CD4-positive, alpha-beta T cell treated with Interleukin-15 for 1 hour (primary cell): ENCODE measurements at places on chromosomes 1 and 21.

DNA sequence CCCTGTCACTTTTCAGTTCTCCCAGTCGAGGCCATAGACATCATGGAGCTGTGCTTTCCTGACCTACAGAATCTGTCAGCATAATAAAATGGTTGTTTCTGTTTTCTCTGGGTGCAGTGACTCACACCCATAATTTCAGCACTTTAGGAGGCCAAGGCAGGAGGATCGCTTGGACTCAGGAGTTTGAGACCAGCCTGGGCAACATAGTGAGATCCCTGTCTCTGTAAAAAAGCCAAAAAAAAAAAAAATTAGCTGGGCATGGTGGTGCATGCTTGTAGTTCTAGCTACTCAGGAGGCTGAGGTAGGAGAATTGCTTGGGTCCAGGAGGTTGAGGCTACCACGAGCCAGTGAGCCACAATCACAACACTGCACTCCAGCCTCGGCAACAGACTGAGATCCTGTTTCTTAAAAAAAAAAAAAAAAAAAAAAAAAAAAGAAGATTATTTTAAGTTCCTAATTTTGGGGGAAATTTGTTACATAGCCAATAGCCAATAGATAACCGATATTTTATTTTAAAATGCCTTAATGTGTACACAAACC lies 196.2 kb downstream of the ADSS2 start:
- DNase-seq = no peak

- no peak for DNase-seq
Measured at GRCh38 chr1:45410850-45411509, 70.7 kb upstream of the MUTYH start.

DNA sequence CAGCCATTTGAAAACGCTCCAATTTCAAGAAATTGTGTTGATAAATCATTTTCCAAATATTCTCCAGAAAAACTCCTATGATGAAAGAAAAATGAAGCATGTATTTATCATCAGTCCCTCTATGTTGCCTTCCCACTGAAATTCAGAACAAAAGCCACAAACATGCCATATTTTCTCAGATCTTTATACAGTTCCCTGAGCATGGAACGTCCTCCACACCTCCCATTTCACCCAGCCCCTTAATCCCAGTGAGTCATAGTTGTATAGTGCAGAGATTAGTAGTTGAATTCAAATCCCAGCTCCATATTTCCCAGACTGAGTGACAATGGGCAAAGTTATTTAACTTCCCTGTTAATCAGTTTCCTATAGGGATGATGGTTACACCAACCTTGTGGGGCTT lies 20.6 kb upstream of the NPL start:
- DNase-seq = no peak

DNA sequence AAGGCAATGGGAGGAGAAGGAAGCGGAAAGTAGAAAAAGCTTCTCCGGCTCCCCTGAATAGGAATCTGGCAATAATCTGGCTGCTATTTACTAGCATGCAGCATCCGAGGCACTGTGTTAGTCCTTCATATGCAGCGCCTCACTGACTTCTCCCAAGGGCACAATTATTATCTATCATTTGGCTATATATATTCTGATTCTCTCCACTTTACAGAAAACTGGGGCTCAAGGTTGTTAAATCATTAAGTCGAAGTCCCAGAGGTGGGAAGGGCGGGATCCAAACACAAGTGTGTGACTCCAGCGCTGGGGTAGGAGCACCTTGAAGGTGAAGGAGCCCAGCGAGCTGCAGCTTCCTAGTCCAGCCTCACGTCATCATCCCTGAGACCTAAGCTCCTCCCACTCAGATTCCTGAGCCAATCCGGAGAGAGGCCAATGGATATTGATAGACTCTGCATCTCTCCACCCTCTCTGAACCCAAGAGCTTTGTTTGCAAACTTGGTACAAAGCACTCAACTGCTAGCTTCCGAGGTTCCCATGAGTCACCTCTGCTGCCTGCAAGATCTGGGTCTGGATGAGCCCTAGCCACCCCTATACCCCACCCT lies 16.6 kb upstream of the EYA3 start:
- DNase-seq = no peak

GRCh38 chr1:233331676-233332519 lies 4.4 kb downstream of the MAP3K21 start:
- no peak for DNase-seq

- no peak for DNase-seq
Measured at GRCh38 chr1:76477156-76477555, 390.1 kb upstream of the ST6GALNAC5 start.

GRCh38 chr1:239184561-239185244 lies 201.7 kb upstream of the CHRM3 start:
- no peak for DNase-seq

DNA sequence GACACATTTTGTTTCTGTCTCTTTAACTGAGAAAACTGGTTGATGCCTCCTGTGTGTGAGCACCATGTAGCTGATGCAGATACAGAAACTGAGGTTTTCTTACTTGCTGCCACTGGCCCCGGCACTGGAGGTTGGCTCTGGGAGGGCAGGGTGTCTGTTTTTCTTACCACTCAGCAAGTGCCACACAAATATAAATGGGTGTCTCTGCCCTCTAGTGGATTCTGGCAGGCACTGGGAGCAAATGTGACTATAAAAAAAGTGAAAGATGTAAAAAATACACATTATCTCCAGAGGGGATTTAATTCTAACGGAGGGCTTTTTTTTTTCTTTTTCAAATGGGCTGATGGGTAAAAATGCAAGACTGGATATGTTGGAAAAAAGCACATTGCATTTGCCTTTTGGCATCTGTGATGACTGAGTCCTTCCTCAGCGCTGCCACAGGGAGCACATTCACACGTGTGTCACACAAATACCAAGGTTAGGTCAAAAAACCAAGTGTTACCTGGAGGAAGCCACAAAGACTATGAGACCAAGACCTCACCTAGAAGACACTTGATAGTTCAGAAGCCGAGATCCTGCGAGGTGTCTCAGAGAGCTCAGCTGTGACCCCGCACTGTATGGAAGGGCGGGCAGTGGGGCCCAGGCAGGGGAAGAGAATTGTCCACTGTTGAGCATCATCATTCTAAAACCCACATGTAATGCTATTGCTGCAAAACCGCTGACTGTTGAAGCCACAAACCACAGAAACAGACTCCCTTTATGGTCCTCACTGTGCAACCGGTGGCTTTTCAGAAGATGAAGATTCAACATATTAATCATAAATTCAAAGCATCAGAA lies 18.9 kb downstream of the PGBD2 start:
- DNase-seq = peak; percentile 60

DNA sequence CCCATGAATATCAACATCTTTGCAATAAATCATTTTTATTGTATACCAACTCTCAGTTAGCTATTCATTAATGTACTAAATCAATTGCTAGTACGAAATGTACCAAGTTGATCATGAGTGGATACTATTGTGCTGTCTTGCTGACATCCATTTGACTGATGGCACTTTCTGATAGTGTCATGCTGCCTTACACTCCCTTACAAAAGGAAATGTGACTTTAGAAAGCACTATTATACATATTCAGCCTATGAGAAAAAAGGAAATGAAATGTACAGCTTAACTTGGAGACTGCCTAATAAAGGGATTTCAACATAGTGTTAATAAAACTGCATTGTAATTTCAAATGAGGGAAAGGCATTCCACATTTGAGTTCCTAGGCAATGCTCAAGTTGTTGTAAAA lies 52.2 kb downstream of the PLA2G4A start:
- DNase-seq = no peak

DNA sequence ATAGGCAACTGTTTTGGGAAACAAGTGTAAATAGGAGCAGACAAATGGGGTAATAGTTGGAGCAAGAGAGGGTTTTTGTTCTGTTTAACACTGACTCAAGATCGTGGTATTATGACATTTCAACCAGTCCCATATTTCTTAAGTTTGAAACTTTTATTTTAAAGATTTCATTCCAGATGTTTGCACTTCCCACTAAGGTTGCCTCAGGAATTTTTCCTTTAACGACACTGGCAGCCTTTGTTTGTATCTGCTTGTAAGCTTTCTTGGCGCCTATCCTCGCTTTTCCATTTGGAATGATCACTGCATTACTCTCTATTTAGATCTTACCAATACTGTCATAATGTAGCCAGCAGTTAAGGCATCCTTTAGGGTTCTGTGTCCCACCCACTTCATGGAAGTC lies 67.7 kb downstream of the ALG6 start:
- no peak for DNase-seq

GRCh38 chr1:16315437-16315836 lies 36.8 kb downstream of the FBXO42 start:
- no peak for DNase-seq

DNA sequence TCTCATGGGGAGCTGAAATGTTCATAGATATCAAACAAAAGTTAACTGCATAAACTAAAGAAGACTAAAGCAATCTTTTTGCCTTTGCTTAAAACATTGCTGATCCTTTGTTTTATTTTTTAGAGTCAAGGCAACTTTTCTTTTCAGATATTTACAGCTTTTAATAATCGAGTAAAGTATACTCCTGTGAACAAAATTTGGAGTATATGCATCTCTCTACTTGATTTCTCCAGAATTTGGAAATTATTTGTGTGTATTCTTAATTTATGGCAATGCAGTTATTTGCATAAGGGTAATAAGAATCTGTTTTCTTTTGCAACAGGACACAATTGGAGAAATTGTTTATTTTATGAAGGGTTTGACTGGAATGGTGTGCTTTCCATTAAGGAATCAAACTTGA lies 4.2 kb upstream of the AQP10 start:
- DNase-seq = no peak

DNA sequence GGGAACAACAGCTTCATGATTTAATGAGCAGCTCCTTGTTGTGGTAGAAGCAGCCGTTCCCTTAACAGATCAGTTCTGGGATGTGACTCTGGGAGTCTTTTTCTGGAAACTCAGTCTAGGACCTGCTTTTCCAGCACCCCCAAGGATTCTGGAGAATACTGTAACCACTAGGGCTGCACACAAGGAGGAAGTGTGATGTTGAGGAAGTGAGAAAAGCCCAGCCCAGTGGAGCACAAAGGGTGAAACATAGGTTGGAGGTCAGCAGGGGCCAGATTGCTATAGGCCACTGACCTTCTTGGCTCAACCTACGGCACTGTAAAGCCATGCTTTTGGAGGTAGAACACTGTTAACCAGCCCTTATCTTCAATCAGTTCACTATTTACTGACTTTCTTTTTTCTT lies 10.1 kb upstream of the PLA2G5 start:
- DNase-seq = no peak

DNA sequence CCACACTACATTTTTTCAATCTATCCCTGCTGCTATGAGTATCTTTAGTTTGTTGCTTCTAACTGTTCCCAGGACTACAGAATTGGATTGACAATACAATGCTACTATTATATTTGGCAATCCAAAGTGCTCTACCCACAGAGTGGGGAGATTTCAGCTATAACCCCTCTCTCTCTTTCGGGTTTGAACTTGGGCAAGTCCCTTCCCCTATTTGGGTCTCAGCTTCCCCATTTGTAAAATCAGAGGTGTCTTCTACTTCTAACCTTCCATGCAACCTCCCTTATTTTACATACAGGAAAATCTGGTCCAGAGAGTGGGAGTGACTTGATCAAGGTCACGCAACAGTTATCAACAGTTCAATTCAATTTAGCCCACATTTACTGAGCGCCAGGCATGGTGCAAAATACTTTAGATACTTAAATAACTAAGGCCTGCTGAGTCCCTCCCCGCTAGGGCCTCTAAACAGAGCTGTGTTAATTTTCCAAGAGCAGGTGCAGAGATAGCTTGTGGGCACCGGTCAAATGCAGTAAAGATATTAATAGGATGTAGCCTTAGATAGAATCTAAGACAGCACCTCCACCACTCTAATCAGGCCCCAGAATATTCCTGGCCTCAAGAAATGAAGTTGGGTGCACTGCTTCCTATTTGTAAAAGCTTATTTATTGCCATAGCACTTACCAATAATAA lies 9.4 kb upstream of the GPX7 start:
- DNase-seq = no peak

GRCh38 chr1:235169986-235170385 lies 8.9 kb upstream of the RBM34 start:
- no peak for DNase-seq

DNA sequence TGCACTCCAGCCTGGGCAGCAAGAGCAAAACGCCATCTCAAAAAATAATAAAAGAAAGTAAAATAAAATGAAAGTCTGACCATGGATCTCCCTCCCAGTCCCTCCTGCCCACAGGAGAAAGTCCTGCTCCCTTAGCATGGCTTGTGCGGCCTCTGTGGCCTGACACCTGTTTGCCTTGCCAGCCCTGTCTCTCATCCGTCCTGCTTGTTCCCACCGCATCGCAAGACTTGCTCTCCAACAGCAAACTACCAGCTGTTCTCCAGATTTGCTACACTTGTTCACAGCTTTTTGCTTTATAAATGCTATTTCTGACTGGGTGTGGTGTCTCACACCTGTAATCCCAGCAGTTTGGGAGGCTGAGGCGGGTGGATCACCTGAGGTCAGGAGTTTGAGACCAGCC lies 2.7 kb downstream of the ETV3L start:
- DNase-seq = no peak

- no peak for DNase-seq
Measured at GRCh38 chr1:211474451-211474850, 17.5 kb downstream of the RD3 start.

GRCh38 chr1:229863651-229864545 lies 203.1 kb upstream of the GALNT2 start:
- DNase-seq = no peak

GRCh38 chr1:57312869-57313268 lies 111.0 kb downstream of the DAB1 start:
- no peak for DNase-seq

DNA sequence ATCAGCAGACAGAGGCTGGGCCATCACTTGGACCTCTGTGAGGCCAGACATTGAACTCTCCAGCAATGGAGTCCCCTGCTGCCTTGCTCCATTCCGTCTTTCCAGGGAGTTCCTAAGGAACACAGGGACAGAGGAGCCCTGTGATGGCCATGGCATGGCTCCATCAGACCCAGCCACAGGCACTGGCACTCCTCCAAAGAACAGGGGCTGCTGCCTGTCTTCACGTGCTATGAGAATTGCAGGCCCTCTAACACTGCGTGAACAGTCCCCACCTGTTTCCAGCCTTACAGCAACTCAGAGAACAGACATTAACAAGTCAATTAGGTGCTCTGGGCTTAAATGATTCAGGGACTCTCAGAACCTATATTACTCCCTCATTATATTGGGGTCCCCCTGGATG lies 140.8 kb downstream of the ASTN1 start:
- no peak for DNase-seq

GRCh38 chr1:152961226-152961891 lies 9.1 kb upstream of the SPRR4 start:
- no peak for DNase-seq

- DNase-seq = no peak
Measured at GRCh38 chr1:32051706-32052105, 21.0 kb upstream of the TMEM39B start.

GRCh38 chr1:215872658-215873057 lies 305.6 kb downstream of the KCTD3 start:
- no peak for DNase-seq

GRCh38 chr1:84223751-84224432 lies 77.6 kb upstream of the SAMD13 start:
- no peak for DNase-seq
